Mesenteric fat pad (tissue), 1 donor: ENCODE measurements at places on chromosomes 13 and 19.

GRCh38 chr13:94427313-94427953, 52.0 kb downstream of the DCT start:
- DNase-seq = no peak

- no peak for DNase-seq
These were observed 598 bp upstream of the LPAR2 start for GRCh38 chr19:19628501-19629134.

GRCh38 chr13:20566468-20566897, 474 bp upstream of the IFT88 start:
- no peak for DNase-seq

DNA sequence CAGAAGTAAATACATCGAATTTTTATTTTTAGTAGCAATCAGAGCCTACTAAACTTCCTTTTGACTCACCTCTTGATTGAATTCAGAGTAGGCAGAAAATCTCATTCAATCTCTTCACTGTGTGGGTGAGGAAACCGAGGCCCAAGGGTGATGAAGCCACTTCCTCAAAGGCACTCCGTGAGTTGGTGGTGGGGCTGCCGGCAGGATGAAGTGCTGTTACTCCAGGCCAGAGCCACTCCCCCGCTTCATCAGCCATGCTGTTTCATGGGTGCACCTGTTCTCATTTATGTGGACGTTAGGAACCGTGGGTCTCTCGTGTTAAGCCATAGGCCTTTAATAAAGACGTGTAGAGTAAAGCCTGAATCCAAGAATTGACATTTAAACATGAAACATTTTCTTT, 13.2 kb downstream of the ING1 start:
- DNase-seq = no peak

- DNase-seq = peak; percentile 97
These were observed 2.4 kb upstream of the SSBP4 start for GRCh38 chr19:18416778-18417249.

GRCh38 chr13:72963762-72964161, 95.0 kb upstream of the KLF5 start:
- no peak for DNase-seq

- no peak for DNase-seq
These were observed 26.5 kb downstream of the ELL start for GRCh38 chr19:18495204-18495911.

GRCh38 chr19:49916839-49917733, 11.9 kb upstream of the ATF5 start:
- DNase-seq = no peak

DNA sequence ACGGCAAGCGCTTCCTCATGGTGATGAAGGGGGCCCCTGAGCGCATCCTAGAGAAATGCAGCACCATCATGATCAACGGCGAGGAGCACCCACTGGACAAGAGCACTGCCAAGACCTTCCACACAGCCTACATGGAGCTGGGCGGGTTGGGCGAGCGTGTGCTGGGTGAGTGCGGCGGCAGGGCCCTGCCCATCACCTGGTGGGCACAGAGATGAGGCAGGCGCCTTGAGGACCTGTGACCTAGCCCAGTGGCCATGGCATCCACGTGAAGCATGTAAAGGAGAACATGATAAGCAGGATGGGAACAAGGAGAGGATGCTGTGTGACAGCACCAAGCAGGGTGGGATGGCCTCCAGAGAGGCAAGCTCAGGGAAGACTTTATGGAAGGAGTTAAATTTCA, 18.5 kb downstream of the ATP12A start:
- no peak for DNase-seq

DNA sequence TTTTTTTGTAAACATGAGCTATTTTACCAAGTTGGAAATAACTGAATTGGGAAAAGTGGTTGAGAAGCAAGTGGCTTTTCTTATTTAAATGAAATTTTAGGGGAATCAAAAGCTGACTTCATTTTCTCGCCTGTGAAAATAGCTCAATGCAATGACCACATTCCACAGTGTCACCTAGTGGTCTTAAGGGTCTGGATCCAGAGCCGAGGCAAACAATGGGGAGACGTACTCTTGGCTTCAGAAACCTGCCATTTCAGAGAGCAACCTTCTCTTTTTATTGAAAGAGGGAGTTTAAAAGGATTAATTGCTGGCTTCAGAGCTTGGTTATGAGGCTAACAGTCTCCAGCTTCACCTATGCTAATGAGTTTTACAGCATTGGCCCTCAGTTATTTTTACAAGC, 39.7 kb upstream of the RXFP2 start:
- no peak for DNase-seq

- no peak for DNase-seq
These were observed 3.3 kb downstream of the SYCN start for GRCh38 chr19:39200803-39201115.

GRCh38 chr13:27403203-27403678, 21.2 kb upstream of the GTF3A start:
- no peak for DNase-seq

DNA sequence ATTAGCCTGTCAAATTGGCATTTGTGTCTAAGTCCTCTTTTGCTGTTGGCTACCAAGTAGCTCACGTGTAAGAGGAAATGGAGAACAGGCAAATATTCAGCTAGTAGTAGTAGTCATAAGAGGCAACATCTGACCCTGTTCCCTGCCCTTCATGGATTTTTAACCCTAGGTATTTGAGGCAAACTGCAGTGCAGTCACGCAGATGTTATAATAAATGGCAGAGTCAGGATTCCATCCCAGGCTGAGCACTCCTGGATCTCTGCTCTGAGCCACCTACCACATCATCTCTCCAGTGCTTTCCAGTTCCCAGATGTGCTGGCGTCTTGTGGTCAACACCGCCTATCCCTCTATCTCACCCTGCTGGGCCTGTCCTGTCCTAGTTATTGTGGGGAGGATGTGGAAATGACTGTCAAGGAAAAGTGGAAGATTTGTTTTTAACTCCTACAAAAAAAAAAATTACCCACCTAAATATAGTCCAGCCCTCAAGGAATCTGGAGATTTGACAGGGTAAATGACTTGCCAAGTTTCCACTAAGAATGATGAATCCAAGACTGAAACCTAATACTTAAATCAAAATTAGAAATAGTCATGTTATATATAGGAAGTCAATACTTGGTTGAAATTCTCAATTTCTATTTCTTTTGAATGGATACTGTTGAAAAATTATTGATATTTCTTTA, 322.9 kb downstream of the GPC6 start:
- DNase-seq = no peak

GRCh38 chr19:14138576-14139265, 2.3 kb upstream of the ASF1B start:
- DNase-seq = no peak

DNA sequence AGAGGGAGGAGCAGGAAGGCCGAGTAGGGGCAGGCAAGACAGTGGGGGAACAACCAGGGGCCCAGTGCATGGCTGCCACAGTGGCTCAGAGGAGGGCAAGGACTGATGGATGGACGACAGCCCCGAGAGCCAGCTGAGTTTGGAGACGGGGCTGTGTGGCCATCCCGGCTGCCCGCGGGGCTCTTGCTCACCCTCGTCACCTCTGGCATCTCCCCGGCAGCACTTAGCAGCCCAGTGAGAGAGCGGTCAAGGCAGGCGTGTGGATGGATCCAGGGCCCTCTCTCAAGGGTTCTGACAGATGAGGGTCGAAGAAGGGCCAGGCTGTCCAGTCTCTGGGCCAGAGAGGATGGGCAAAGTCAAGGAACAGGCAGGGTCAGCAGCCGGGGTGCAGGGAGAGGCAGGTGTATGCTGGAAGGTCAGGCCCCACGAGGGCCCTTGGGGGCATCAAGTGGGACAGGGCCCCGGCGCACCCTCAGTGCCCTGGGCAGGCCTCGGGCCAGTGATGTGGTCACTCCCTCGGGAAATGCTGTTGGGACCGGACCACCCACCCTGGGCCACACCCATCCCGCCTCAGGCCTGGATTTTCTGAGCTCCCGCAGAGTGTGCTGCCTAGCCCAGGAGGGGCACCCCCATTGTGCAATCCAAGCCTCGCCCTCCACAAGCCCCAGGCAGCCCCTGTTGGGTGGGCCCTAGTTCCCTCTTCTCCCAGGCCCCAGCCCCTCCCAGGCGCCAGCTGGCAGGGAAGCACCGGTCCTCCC, 56.4 kb upstream of the TPM4 start:
- DNase-seq = peak; percentile 82

- no peak for DNase-seq
These were observed 248.0 kb downstream of the RFC3 start for GRCh38 chr13:34065928-34066327.

DNA sequence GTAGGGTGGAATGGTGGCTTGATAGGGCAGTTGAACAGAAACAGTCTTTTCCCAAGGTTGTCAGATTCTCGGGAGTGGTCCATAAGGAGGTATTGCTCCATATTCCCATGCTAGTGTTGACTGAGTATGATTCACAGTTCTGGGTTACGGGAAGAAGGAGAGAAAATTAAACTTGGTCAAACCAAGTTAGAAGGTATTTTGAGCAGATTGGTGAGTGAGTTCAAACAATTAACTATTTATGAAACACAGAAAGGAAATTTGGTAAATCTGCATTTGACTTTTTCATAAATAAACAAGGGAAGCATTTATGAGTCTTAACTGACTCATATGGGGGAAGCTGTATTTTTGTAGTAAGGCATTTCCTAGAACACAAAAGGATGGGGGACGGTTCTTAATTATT, 2419.4 kb downstream of the PCDH9 start:
- DNase-seq = no peak

DNA sequence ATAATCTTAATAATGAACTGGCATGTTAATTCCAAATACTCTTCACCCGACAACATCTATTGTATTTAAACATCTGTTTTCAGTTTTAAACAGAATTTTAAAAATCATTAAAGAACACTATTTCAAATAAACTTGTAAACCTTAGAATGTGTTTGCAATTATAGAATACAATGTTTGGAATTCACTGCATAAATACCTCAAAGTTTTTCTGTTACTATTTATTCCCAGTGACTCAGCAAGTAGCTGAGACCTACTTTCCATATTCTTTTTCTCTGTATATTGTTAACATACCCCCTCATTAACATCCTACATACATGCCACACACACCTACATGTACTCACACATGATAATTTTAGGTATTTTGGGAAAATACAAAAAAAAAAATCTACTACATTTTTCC, 1134.3 kb downstream of the SLITRK1 start:
- no peak for DNase-seq

- DNase-seq = no peak
These were observed 32.2 kb upstream of the DOCK9 start for GRCh38 chr13:99009987-99010551.

GRCh38 chr13:91381371-91381770, 17.1 kb upstream of the GPC5 start:
- no peak for DNase-seq

DNA sequence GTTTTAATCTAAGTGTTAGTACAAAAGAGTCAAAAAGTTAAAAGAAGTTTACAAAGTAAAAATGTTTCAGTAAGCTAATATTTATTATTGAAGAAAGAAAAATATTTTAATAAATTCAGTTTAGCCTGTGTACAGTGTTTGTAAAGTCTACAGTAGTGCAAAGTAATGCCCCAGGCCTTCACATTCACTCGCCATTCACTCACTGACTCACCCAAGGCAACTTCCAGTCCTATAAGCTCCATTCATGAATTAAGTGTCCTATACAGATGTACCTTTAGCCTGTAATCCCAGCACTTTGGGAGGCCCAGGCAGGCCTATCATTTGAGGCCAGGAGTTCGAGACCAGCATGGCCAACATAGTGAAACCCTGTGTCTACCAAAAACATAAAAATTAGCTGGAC, 24.1 kb upstream of the AKAP11 start:
- DNase-seq = no peak

GRCh38 chr19:50509366-50509765, 1.6 kb downstream of the JOSD2 start:
- no peak for DNase-seq

DNA sequence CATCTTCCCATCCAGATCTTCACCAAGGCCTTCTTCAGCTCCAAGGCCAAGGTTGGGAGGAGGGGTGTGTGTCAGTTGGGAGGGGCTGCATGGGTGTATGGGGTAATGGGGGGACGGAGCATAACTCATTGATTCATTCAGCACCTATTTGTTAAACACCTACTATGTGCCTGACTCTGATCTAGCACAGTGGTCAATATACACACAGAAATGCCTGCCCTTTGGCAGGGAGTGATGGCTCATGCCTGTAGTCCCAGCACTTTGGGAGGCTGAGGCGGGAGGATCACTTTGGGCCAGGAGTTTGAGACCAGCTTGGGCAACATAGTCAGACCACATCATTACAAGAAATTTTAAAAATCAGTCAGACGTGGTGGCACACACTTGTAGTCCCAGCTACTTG, 19.2 kb upstream of the SPACA4 start:
- no peak for DNase-seq

GRCh38 chr13:42544246-42544926, 29.6 kb upstream of the TNFSF11 start:
- DNase-seq = no peak
